GM23338 (cell line): ENCODE measurements at places on chromosomes 4 and X.

- no peak for DNase-seq
- no peaks in the 10 kb centered on the region for H3K27me3 ChIP-seq
- no peaks in the 10 kb centered on the region for H3K4me1 ChIP-seq
- H3K27ac ChIP-seq = no peak overlapping the region
Observed at GRCh38 chrX:123217077-123217476, 33.0 kb downstream of the GRIA3 start.

- H3K4me3 ChIP-seq = no peak overlapping the region
- H3K27ac ChIP-seq = no peak overlapping the region
- no peaks in the 10 kb centered on the region for H3K4me1 ChIP-seq
- H3K27me3 ChIP-seq = peaks cover 30% of the 10 kb centered on the region
- no peaks in the 10 kb centered on the region for H3K36me3 ChIP-seq
Observed at GRCh38 chr4:1416051-1416947, 10.1 kb upstream of the NKX1-1 start.

GRCh38 chr4:23884261-23884660, 5.6 kb downstream of the PPARGC1A start:
- H3K4me3 ChIP-seq = no peak overlapping the region
- H3K27me3 ChIP-seq = no peaks in the 10 kb centered on the region
- no peak for DNase-seq
- H3K36me3 ChIP-seq = no peaks in the 10 kb centered on the region

DNA sequence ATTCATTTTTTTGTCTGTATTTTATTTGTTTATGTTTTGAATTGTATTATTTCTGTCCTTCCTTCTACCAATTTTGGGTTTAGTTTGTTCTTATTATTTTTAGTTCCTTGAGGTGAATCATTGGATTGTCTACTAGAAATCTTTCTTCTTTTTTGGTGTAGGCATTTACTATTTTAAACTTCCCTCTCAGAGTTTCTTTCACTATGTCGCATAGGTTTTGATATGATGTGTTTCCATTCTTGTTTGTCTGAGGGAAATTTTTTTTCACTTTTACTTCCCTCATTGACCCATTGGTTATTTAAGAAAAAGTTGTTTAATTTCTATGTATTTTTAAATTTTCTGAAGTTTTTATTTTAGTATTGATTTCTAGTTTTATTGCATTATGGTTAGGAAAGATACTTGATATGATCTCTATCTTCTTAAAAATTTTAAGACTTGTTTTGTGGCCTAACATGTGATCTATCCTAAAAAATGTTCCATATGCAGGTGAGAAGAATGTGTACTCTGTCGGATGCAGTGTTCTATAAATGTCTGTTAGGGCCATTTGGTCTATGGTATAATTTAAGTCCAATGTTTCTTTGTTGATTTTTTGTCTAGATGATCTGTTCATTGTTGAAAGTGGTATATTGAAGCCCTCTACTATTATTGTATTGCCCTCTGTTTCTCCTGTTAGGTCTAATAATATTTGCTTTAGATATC, 68.8 kb downstream of the IL15 start:
- H3K27me3 ChIP-seq = no peaks in the 10 kb centered on the region
- no peaks in the 10 kb centered on the region for H3K36me3 ChIP-seq
- no peak for DNase-seq
- H3K4me1 ChIP-seq = no peaks in the 10 kb centered on the region
- no peak overlapping the region for H3K4me3 ChIP-seq

DNA sequence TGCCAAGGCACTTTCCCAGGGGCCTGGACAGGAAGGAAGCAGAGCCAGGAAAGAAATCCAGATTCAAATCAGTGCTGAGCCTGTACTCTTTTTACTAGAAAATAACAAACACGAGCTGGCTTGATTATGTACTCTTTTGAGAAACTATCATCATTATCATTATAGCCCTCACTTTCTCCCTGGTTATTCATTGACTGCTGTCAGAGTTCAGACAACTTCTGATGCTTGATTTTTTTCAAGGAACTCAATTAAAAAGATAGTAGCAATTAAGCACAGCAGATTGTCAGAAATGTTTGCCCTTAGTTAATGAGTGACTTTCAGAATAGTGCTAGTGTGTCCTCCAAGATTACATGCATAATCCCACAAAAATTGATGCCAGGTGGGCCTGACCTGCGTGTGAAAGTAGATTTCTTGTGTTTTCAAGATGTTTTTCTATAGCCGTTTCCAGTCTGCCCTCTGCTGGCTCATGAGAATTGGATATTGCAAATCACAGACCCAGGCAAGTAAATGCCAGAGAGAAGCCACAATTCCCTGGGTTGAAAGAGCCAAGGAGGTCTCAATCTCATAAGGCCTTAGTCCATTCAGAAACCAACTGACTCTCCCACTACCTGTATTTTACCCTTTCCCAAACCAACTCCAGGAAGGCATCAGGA, 14.3 kb upstream of the PNPLA4 start:
- no peak overlapping the region for H3K4me3 ChIP-seq
- H3K27me3 ChIP-seq = no peaks in the 10 kb centered on the region
- peak; percentile 37 for DNase-seq
- no peak overlapping the region for H3K27ac ChIP-seq

- H3K4me3 ChIP-seq = no peak overlapping the region
- H3K36me3 ChIP-seq = no peaks in the 10 kb centered on the region
- no peaks in the 10 kb centered on the region for H3K27me3 ChIP-seq
- no peak overlapping the region for H3K27ac ChIP-seq
- no peak for DNase-seq
- H3K4me1 ChIP-seq = no peaks in the 10 kb centered on the region
Observed at GRCh38 chr4:7388627-7389026, 46.1 kb downstream of the PSAPL1 start.

GRCh38 chr4:2733001-2733843, 22.9 kb downstream of the TNIP2 start:
- no peaks in the 10 kb centered on the region for H3K27me3 ChIP-seq
- no peak overlapping the region for H3K4me3 ChIP-seq
- H3K4me1 ChIP-seq = no peaks in the 10 kb centered on the region
- no peak for DNase-seq
- H3K27ac ChIP-seq = no peak overlapping the region

GRCh38 chr4:104302731-104303130, 192.0 kb downstream of the CXXC4 start:
- H3K36me3 ChIP-seq = no peaks in the 10 kb centered on the region
- H3K27ac ChIP-seq = no peak overlapping the region
- DNase-seq = peak; percentile 19
- H3K4me3 ChIP-seq = no peak overlapping the region
- H3K4me1 ChIP-seq = no peaks in the 10 kb centered on the region

- no peak for DNase-seq
- H3K27ac ChIP-seq = no peak overlapping the region
- no peaks in the 10 kb centered on the region for H3K36me3 ChIP-seq
Observed at GRCh38 chr4:3313556-3314228, 20.9 kb downstream of the RGS12 start.

GRCh38 chr4:137794764-137795254, 262.5 kb upstream of the PCDH18 start:
- DNase-seq = no peak
- H3K27ac ChIP-seq = no peak overlapping the region
- H3K36me3 ChIP-seq = no peaks in the 10 kb centered on the region
- H3K4me3 ChIP-seq = no peak overlapping the region
- peaks cover 12% of the 10 kb centered on the region for H3K4me1 ChIP-seq
- H3K27me3 ChIP-seq = no peaks in the 10 kb centered on the region

- H3K27ac ChIP-seq = no peak overlapping the region
- DNase-seq = no peak
- H3K36me3 ChIP-seq = no peaks in the 10 kb centered on the region
Observed at GRCh38 chrX:46561824-46562657, 11.5 kb upstream of the CHST7 start.

- no peak overlapping the region for H3K4me3 ChIP-seq
- DNase-seq = no peak
- no peak overlapping the region for H3K27ac ChIP-seq
Observed at GRCh38 chrX:151806967-151807540, 72.5 kb downstream of the CNGA2 start.

DNA sequence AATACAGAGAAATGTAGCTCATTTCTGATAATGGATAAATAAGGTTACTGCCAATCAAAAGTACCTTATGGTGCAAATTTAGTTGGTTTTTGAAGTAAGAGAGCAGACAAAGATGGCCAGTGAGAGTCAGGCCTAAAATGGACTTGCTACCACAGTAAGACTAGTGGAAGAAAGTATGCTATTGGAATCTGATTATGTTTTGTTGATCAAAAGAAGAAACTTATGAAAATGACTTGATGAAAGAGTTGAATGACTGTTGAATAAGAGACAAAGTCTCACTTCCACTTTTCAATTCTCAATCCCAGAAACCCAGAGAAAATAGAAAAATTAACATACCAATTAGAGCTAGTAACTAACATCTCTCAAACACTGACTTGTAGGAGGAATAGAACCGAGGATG, 737.8 kb upstream of the INTU start:
- 0 out of 2 replicates have a peak, but pooled peaks cover 13% of the 10 kb centered on the region for H3K36me3 ChIP-seq
- no peaks in the 10 kb centered on the region for H3K4me1 ChIP-seq
- H3K4me3 ChIP-seq = no peak overlapping the region
- H3K27ac ChIP-seq = no peak overlapping the region
- DNase-seq = no peak
- H3K27me3 ChIP-seq = no peaks in the 10 kb centered on the region

DNA sequence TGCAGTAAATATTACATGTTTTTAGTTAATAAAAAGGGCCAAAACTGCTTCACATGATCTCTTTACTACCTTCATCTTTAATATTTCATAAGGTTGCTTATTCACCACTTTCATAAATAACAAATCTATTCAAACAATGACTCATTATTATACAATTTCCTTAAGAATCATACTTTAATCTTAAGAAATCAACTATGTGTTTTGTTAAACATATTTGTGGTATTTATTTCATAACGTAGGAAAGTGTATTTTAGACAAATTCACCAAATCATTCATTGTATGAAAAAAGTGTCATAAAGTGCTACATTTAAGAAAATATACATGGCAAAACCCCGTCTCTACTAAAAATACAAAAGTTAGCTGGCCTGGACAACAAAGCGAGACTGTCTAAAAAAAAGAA, 150.5 kb upstream of the RXFP1 start:
- no peaks in the 10 kb centered on the region for H3K27me3 ChIP-seq
- no peak overlapping the region for H3K4me3 ChIP-seq
- H3K4me1 ChIP-seq = no peaks in the 10 kb centered on the region
- no peak for DNase-seq
- 0 out of 2 replicates have a peak, but pooled peaks cover 8% of the 10 kb centered on the region for H3K36me3 ChIP-seq

- DNase-seq = no peak
- H3K4me3 ChIP-seq = no peak overlapping the region
- no peaks in the 10 kb centered on the region for H3K36me3 ChIP-seq
- H3K27ac ChIP-seq = no peak overlapping the region
Observed at GRCh38 chr4:36256398-36256891, 12.1 kb upstream of the ARAP2 start.

DNA sequence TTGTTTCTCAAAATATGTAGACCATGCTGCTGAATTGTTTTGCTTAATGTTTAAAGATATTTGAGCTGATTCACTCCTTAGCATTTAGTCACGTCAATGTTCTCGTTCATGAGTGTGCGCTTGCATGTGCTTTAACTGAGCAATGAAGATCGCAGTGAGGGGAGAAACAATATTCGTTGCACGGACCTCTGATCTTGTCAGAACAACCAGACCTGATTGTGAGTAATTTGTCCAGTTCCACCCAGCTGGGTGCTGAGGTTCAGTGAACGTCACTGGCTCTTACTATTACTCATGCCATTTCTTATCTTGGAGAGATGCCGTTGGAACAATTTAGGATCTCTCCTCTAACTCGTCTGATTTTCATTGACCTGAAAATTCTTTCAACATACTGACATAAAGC, 15.0 kb upstream of the PRKX start:
- no peak for DNase-seq
- no peaks in the 10 kb centered on the region for H3K27me3 ChIP-seq
- no peak overlapping the region for H3K4me3 ChIP-seq

- no peaks in the 10 kb centered on the region for H3K4me1 ChIP-seq
- H3K36me3 ChIP-seq = no peaks in the 10 kb centered on the region
- H3K4me3 ChIP-seq = no peak overlapping the region
- DNase-seq = no peak
- H3K27me3 ChIP-seq = no peaks in the 10 kb centered on the region
Observed at GRCh38 chr4:66300336-66300934, 630.1 kb upstream of the EPHA5 start.

DNA sequence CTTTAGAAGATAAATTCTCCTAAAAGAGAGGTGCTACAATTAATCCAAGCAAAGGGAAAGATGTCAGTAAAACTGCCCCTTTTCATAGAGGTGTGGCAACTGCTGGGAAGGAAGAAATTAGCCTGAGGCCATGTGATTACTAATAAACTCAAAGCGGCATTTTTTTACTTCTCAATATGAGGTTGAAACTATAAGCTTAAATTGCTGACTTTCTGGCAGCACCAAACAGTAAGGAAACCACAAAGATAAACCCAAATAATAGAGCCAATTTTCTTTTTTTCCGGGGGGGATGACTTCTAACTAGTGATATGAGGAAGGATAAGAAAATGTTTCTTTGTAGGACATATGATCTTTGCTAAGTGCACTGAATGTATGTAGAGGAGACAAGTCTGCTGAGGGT, 30.9 kb downstream of the AR start:
- H3K36me3 ChIP-seq = no peaks in the 10 kb centered on the region
- H3K4me3 ChIP-seq = no peak overlapping the region
- peaks cover 13% of the 10 kb centered on the region; the same call in 1 of the 2 replicates for H3K4me1 ChIP-seq
- no peak overlapping the region for H3K27ac ChIP-seq

GRCh38 chrX:118577041-118577440, 81.4 kb downstream of the DOCK11 start:
- H3K4me1 ChIP-seq = no peaks in the 10 kb centered on the region
- H3K4me3 ChIP-seq = no peak overlapping the region
- H3K27me3 ChIP-seq = no peaks in the 10 kb centered on the region
- no peak for DNase-seq

DNA sequence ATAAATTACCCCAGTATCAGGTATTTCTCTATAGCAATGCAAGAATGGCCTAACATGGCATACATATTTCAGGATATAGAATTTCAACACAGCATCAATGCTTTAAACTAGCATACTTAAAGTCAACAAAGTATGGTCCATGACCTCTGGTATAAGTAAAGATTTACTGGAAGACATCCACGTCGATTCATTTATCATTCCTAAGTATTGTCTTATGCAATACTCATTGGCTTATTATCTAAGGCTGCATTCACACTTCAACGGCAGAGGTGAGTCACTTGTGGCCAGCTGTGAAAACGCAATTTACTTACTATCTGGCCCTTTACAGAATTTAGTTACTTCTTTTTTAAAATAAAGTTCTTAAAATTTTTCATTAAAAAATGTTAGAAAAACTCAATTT, 42.6 kb downstream of the ADGRA3 start:
- H3K27ac ChIP-seq = no peak overlapping the region
- DNase-seq = no peak
- H3K27me3 ChIP-seq = no peaks in the 10 kb centered on the region
- peaks cover 4% of the 10 kb centered on the region; the same call in 1 of the 2 replicates for H3K36me3 ChIP-seq
- no peak overlapping the region for H3K4me3 ChIP-seq
